ENCODE measurements at places on chromosomes 6 and 20. TPM values are rescaled to one million over a fixed set of nuclear protein-coding genes. Genes with fewer than 3 reads are reported as not detected.

Gene CRISP3
- not detected for total RNA-seq

- DNase-seq = no peak
Measured at GRCh38 chr20:20783450-20783849, 71.0 kb upstream of the RALGAPA2 start.

- DNase-seq = no peak
Measured at GRCh38 chr6:107083047-107083768, 32.1 kb downstream of the BEND3 start.

DNA sequence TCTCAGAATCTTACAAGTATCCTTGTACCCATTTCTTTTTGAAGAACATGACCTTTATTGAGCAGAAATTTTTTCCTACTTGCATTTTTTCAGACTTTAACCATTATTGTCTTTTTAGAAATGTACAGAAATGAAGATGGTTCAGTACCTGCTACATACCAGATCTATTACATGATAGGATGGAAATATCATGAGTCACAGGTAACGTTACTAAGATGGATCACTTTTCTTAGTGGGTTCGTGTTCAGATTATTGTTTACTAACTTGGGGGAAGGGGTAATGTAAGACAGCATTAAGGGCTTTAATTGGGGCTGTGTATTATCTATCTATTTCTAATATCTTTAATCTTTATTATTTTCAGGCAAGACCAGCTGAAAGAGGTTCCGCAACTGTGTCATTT is 31.9 kb downstream of the NDUFAF5 start:
- DNase-seq = no peak

GRCh38 chr6:81777586-81778268 is 25.2 kb upstream of the TENT5A start:
- DNase-seq = no peak

DNA sequence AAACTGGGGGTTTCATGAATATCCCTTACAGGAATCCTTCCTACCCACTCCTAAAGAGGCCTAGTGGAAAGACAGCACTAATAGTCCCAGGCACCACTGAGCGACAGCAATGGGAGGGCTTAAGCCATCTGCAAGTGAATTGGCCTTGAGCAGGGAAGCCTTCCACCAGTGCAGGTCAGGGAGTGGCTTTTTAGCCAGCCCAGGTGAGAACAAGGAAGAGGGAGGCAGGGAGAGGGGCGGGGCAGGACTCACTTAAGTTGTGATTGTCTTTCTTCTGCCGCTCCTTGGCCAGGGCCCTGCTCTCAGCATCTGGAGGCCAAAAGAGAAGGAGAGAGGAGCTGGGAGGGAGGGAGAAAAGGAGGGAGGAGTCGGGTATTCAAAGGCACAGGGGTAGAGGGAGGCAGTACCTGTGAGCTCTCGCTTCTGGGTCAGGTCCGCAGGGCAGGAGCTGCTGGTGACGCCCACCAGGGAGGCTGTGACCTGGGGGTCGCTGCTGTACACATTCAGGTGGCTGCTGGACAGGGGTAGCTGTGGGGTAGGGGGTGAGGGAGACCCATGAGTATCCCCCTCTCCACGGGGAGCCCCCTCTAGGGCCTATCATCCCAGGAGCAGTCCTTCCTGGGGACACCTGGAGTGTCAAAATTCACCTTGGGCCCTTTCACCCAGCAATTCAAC is 47.8 kb downstream of the TFEB start:
- DNase-seq = no peak

DNA sequence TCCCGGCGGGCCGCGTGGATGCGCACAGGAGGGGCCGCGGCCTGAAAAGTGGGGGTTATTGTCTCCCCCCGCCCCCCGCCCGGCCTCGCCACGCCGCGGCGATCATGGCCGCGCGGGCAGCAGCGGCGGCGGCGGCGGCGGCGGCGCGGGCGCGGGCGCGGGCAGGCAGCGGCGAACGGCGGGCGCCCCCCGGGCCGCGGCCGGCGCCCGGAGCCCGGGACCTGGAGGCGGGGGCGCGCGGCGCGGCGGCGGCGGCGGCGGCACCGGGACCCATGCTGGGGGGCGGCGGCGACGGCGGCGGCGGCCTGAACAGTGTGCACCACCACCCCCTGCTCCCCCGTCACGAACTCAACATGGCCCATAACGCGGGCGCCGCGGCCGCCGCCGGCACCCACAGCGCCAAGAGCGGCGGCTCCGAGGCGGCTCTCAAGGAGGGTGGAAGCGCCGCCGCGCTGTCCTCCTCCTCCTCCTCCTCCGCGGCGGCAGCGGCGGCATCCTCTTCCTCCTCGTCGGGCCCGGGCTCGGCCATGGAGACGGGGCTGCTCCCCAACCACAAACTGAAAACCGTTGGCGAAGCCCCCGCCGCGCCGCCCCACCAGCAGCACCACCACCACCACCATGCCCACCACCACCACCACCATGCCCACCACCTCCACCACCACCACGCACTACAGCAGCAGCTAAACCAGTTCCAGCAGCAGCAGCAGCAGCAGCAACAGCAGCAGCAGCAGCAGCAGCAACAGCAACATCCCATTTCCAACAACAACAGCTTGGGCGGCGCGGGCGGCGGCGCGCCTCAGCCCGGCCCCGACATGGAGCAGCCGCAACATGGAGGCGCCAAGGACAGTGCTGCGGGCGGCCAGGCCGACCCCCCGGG is 637 bp downstream of the ARID1B start:
- peak; percentile 54 for DNase-seq

DNA sequence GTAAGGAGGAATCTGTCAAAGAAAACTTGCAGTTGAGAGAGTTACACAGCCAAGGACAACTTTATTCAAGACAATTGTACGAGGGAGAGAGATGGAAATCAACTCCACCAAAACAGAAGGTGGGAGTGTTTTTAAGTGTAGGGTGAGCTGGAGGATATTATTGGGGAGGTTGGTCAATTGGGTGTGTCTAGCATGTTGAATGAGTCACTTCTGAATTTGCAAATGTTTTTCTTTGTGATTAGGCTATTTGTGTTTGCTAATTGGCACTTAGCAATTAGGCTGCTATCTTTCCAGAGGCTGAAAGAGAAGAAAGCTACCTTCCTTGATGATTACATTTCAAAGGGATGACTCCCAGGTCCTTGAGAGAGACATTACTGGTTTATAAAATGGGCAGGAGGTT is 441.1 kb downstream of the MEI4 start:
- DNase-seq = no peak

Gene ADGRF4
- total RNA-seq = 4.0 TPM

DNA sequence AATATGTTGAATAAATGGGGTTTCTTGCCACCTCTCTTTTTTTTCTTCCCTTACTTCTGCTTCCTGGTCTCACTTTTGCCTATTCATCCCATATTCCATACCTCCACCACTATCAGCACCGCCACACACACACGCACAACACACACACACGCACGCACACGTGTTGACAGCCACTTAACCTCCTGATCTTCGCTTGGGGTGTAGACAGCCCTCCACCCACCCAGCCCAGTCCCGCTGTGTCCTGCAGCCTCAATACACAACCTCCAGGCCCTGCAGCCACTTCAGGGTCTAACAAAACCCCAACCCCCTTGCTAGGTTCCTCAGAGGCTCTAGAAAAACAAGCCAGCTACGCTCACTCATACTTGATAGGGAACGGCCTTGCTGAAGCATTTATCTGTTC is 72.3 kb downstream of the LINC00237 start:
- DNase-seq = no peak

- DNase-seq = peak; percentile 7
Measured at GRCh38 chr6:20644667-20645370, 110.6 kb downstream of the CDKAL1 start.

Gene PCMTD2
- total RNA-seq = 45.9 TPM

Gene TMEM170B
- total RNA-seq = 0.70 TPM

DNA sequence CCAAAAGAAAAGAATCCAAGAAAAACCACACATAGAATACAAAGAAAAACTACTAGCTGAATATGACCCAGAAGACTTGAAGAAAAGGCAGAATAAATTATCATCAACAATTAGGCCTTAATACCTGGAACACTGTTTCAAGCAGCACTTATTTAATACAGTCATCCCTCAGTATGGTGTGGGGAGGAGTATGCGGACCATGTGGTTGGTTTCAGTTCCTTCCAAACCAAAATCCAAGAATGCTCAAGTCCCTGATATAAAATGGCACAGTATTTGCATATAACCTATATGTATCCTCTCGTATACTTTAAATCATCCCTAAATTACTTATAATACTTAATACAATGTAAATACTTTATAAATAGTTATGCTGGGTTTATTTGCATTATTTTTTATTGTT is 16.1 kb downstream of the CDK19 start:
- no peak for DNase-seq

DNA sequence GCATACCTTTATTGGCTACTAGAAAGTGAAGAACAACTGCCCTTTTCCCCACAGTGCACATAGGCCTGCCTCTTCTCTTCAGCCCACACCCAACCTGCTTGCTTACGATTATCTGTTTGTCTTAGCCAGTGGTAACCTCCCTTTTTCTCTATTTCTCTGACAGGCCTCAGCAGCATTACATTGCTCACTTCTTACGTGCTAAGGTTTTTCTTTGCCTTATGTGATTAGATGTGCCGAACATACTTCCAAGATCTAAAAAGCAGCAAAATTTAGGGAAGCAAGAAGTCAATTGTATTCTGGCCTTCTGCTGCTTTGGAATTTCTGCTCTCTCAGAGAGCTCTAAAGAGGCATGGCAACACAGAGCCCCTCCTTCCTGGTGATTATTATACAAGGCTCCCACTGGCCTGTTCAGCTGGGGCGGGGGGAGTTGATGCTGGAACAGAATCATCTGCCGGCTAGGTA is 7.0 kb downstream of the B4GALT5 start:
- DNase-seq = no peak

DNA sequence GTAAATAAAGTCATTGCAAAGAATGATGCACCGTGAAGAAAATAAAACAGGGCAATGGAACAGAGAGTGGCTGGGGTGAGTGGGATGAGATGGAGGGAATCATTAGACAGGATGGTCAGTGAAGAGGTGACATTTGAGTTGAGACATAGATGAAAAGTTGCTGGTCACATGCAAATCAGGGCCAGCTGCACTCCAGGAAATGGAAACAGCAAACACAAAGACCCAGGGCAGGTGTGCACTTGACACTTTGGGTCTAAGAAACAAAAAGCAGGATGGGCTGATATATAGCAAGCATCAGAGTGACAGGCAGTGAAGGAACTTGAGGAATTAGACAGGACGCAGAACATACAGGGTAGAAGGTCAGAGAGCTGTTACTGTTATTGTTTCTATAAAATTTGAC is 171.5 kb upstream of the RIPOR2 start:
- DNase-seq = no peak

Gene VSX1
- not detected for total RNA-seq

GRCh38 chr6:53080813-53081212 is 15.6 kb downstream of the FBXO9 start:
- DNase-seq = no peak

Gene POM121L2
- not detected for total RNA-seq

DNA sequence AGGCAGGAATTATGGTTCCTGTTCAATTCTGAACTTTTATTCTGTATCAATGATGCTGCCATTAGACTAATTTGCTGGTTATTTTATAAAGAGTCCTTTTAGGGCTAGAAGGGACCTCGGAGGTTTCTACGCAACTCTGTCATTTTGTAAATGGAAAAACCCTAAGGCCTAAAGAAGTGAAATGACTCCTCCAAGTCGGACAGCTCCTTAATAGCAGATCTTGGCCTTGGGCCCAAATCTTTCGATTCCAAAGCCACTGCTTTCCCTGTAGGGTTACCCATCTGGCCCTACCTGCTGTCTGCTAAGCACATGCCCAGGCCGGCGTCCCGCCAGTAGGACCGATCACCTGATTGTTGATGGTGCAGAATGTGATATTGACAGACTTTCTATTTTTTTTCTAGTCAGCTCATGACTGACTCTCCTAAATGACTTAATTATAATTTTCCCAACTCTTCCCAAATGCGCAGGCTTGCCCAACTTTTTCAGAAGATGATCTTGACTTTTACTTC is 40.2 kb downstream of the PLEKHG1 start:
- no peak for DNase-seq

DNA sequence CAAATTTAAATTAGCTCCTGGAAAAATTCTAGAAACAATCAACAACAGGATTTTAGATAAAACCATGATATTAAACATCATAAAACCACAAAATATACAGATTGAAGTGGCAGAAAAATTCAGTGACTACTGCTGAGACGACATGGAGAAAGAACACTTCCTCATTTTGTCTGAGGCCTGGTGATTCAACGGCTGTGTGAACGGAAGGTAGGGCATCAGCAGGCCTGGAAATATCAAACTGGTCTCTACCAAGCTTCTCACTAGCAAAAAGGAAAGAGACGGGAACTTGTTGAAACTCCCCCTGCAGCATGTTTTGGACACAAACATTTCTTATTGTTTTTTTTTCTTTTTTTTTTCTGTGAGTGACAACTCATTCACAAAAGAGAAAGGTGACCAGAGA is 58.0 kb upstream of the AHI1 start:
- DNase-seq = no peak

Gene SOBP
- total RNA-seq = 0.21 TPM

GRCh38 chr6:52641826-52642225 is 29.1 kb upstream of the TMEM14A start:
- no peak for DNase-seq

- peak; percentile 76 for DNase-seq
Measured at GRCh38 chr6:166592821-166593220, 6.3 kb upstream of the RAMACL start.

DNA sequence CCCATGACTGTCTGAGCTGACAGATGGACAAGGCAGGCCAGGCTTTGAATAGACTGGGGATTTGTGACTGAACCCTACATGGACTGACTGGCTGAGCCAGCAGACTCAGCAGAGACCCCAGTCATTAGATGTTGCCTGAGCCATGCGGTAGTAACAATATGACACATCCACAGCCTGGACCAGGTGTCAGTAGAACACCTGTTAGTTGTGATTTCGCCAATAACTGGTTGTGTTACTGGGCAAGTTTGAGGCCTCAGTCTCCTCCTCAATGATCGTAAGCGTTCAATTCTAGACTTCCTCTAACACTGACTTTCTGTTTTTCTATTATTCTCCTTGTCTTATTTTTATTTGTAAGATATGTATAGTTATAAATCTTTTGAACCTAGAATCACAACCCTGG is 311.9 kb upstream of the MAP3K7 start:
- DNase-seq = no peak

Gene TMEM244
- total RNA-seq = not detected

DNA sequence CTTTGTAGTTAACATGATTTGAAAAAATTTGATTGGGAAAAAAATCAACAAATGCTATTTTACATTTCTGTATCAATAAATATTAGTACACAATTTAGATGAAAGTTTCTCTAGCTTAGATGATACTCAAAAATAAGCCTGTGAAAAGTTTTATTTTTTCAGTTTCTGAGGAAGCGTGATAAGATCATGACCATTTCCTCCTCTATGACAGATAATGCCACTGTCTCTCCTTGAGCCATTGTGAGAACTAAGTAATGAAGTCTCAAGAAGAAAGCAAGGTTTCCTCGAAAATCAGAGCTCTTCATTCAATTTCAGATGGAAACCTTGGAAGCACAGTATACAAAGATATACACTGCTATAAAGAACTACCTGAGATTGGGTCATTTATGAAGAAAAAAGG is 395.0 kb downstream of the HDGFL1 start:
- DNase-seq = no peak

All from MCF 10A (cell line).